ENCODE measurements at places on chromosomes 2 and 18.

GRCh38 chr2:11764359-11764758 is 17.9 kb downstream of the LPIN1 start:
- no peak for DNase-seq

DNA sequence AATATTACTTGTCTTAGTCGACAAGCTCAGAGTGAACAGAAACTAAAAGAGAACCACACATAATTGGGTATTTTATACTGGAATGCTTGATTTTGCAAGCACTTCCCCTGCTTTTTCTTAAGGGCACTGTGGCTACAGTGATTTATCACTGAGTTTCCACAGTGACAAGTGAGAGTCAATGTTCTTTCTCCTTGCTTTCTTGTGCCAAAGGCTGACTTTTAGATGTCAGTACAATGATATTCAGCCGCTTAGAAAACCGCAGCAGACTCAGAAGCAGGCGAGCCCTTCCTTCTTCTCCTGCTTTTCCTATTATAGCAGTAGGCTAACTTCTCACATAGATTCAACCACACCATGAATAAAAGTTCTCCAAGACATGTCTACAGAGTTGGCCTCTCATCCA is 1603.6 kb upstream of the NXPH2 start:
- no peak for DNase-seq

DNA sequence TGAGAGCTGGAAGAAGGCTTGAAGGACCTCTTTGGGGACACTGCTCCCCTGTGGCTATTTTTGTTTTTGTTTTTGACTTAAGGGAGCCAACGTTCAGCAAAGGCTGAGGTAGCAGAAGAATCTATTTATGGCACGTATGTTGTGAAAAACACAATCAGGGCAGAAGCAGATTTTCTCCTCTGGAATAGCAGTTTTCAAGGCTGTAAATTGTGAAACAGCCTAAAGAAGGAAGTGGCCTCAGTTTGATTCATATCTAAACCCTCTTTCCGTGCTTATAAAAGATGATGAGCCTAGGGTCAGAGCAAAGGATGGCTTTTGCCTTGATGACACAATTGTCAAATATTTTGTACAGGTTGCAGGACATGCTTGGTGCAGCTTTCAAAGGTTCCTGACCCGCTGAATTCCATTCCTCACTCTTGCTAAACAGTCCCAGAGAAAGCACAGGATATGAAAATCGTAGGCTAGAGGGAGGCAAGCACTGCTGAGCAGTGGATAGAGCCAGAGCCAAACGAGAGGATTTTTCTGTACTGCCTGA is 106.2 kb upstream of the DLX2 start:
- no peak for DNase-seq

- no peak for DNase-seq
These were observed 90.4 kb downstream of the CYP26B1 start for GRCh38 chr2:72057308-72057707.

- no peak for DNase-seq
These were observed 87.9 kb downstream of the BCL2L11 start for GRCh38 chr2:111208639-111209038.

DNA sequence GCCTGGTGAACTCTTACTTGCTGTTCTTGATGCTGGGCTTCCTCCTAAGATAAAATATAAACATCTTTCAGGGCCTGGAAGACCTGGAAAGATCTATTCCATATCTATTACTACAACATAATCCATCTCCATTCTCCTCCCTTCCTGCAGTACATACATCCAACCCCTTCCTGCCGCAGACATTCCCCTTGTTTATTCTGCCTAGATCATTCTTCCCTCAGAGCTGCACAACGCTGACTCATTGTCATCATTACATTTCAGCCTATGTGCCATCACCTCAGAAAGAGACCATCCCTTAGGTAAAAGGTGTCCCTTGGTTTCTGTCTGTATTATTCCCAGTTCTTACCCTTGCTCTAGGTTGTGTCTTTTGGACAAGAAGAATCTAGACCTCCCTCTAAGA is 2.5 kb upstream of the CDH7 start:
- DNase-seq = no peak

- no peak for DNase-seq
These were observed 100.3 kb upstream of the MBOAT2 start for GRCh38 chr2:9103663-9104277.

DNA sequence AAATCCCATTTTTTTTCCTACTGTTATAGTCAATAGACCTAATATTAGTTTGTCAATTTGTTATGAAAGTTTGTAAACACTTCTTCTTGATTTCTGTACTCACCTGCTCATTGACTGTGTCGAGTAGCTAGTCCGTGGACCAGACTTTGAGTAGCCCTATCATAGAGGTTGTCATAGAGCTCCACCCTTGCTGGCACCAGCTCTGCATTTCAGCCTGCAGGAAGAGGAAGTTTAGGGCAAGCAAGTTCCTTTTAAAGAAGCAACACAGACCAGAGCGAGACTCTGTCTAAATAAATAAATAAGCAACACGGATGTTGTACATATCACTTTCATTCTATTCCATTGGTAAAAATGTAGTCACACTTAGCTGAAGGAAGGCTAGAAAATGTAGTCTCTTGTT is 74.0 kb downstream of the MCFD2 start:
- no peak for DNase-seq

- DNase-seq = no peak
These were observed 271.4 kb upstream of the SMIM21 start for GRCh38 chr18:75698861-75699260.

- no peak for DNase-seq
These were observed 16.3 kb upstream of the RAB10 start for GRCh38 chr2:26017464-26018183.

GRCh38 chr18:45110577-45111501 is 430.2 kb downstream of the SETBP1 start:
- DNase-seq = no peak

- DNase-seq = peak; percentile 6
These were observed 175.4 kb downstream of the LCLAT1 start for GRCh38 chr2:30622452-30622851.

DNA sequence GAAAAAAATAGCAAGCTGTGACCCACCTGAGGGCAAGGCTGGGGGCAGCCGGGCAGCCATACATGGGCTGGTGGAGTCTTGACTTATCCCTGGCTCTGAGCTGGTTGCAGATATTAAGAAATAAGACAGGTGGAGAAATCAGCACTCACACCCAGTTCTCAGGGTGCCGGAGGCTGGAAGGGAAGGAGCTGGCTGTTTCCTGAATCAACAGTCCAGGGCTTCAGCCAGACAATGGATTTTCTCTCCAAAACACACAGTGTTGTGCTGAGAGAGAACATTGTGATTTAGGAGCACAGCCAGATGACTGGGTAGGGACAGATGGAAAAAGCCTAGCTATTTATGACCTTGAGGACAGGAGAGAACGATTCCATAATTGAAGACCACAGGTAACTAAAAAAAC is 208.8 kb downstream of the LDLRAD4 start:
- DNase-seq = no peak

- DNase-seq = no peak
These were observed 100.4 kb upstream of the CD226 start for GRCh38 chr18:70047931-70048603.

GRCh38 chr2:17930773-17931172 is 52.3 kb downstream of the KCNS3 start:
- DNase-seq = no peak

- DNase-seq = no peak
These were observed 274.0 kb upstream of the FIGN start for GRCh38 chr2:164009756-164010337.

DNA sequence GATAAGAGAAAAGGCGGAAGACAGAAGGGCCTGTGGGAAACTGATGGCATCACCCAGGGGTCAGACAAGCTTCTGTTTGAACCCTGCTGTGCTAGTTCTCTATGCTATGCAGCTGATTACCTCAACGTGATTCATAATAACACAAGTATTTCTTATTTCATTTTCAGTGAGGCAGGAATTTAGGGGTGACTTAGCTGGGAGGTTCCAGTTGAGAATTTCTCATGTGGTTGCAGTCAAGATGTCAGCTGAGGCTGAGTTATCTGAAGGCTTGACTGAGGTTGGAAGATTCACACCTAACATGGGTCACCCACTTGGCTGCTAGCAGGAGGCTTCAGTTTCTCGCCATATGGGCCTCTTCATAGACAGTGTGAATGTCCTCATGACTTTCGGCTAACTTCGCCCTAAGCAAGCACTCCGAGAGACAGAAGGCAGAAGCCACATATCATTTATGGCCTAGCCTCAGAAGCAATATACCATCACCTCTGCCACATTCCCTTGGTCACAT is 34.0 kb upstream of the TMEM131 start:
- no peak for DNase-seq

GRCh38 chr2:71811726-71812125 is 335.9 kb downstream of the CYP26B1 start:
- no peak for DNase-seq

- no peak for DNase-seq
These were observed 215.9 kb downstream of the SEPTIN10 start for GRCh38 chr2:109397893-109398292.

GRCh38 chr2:163717993-163718680 is 17.7 kb downstream of the FIGN start:
- no peak for DNase-seq

DNA sequence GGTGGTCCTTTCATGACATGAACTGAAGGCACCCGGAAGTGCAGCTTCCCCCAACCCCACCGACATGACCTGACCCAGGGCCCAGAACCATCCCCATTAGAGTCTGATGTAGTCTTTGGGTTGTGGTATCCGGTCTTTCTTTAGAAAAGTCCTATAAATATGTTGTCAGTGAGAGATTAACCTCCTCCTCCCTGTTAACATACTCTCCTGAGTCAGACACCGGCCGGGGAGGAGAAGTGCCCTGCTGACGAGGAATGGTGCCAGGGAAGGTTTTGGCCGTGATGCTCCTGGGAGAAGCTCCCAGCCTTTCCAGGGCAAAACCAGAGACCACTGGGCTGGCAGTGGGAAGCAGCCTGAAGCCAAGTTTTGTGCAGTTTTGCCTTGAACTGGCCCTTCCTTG is 109.0 kb downstream of the LAMA3 start:
- no peak for DNase-seq

DNA sequence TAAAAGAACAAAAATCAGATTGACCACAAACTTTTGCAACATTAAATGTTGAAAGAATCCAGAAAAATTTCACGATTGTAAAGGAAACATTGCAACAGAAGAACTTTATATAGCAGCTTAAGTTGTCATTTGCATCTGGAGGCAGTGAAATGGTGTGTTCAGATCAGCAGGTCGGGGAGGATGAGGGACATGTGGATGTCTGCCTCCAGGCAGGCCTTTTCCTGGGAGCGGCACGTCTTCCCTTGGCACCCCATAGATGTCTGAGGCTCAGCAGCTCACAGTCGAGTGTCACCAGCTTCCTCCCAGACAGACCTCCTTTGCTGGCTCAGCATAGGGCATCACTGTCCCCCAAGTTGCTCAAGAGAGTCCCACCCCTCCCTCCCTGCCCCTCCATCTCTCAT is 44.3 kb upstream of the ASB1 start:
- no peak for DNase-seq

DNA sequence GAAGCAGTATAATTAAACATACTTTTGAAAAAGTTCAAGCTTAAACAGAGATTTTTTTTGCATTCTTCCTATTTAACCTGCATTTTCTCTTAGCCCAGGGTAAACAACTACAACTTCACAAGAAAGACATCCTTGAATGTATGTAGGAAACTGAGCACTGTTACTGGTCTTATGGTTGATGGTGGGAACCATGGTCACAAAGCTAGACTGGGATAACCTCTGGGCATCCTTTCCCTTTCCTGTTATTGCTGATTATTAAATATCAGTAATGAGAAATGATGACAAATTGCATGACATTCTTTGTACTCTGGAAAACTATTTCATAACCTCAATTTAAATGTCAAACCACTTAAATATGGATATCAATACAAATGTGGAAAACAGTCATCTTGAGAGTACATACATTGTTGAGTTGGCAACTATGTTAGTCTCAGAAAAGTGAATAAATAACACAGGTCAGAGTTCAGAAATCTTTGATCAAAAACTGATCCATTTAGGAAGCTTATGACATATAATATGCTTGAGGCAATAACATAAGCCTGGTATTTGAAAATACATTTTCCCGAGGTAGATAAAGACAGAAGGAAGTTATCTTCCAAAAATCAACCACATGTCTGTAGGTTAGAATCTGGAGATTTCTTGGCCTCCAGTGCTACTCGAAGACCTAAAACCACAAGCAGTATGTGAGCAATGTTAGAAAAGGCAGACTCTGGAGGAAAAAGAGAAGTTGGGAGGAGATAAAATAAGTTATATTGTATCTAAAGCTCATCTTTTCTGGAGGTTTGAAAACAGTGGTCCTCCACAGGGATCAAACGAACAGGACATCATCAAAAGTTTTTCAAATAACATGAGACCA is 65.2 kb upstream of the ST8SIA5 start:
- no peak for DNase-seq

Data from CD4-positive, alpha-beta T cell treated with Interleukin-17A for 4 hours (primary cell).